ENCODE measurements at places on chromosomes 5 and 9. TPM values are rescaled to one million over a fixed set of nuclear protein-coding genes. Genes with fewer than 3 reads are reported as not detected.

DNA sequence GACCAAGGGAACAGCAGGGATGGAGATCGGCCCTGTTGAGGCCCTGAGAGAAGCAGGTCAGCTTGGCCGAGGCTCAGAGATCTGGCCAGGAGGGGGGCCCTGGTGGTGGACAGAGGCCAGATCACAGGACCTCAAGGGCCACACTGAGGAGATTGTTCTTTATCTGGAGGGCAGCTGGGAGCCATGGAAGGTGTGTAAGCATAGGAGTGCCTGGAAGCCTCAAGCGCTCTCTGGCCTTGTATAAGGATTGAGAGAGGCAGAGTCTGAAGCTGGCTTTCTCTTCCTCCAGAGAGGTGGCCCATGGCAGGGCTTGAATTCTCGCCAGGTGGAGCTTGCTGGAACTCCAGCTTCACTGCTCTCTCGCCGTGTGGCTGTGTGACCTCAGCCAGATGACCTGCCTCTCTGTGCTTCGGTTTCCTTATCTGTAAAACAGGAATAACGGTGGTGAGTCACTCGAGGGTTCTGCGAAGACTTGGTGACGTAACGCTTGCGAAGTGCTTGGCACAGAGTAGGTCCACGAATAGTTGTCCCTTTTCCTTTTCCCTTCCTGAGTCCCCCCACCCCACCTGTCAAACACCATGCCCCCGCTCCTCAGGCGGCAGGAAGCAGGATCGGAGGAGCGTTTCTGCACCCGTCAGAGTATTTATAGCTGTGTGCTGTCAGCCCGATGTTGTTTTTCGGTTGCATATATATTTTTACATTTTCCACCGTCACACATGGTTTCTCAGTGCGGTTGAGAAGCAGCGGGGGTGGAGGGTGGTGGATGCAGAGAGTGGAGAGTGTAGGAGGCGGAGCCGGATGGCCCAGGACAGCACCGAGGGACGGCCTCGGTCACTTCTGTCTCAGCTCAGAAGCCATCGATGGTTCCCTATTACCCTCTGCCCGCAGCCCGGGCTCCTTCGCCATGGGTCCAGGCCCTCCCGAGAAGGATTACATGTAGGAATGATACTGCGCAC is 17.0 kb upstream of the CRB2 start:
- H3K27ac ChIP-seq: no peak overlapping the region
- H3K27me3 ChIP-seq: no peaks in the 10 kb centered on the region
- no peak overlapping the region for H3K4me3 ChIP-seq
- peaks cover 5% of the 10 kb centered on the region for H3K4me1 ChIP-seq
- H3K36me3 ChIP-seq: no peaks in the 10 kb centered on the region
- DNase-seq: no peak

- H3K27me3 ChIP-seq: no peaks in the 10 kb centered on the region
- peaks cover 8% of the 10 kb centered on the region for H3K4me1 ChIP-seq
- H3K27ac ChIP-seq: no peak overlapping the region
- peaks cover 14% of the 10 kb centered on the region for H3K36me3 ChIP-seq
- no peak for DNase-seq
- no peak overlapping the region for H3K4me3 ChIP-seq
Observed at GRCh38 chr5:7410936-7411511, 15.1 kb downstream of the ADCY2 start.

DNA sequence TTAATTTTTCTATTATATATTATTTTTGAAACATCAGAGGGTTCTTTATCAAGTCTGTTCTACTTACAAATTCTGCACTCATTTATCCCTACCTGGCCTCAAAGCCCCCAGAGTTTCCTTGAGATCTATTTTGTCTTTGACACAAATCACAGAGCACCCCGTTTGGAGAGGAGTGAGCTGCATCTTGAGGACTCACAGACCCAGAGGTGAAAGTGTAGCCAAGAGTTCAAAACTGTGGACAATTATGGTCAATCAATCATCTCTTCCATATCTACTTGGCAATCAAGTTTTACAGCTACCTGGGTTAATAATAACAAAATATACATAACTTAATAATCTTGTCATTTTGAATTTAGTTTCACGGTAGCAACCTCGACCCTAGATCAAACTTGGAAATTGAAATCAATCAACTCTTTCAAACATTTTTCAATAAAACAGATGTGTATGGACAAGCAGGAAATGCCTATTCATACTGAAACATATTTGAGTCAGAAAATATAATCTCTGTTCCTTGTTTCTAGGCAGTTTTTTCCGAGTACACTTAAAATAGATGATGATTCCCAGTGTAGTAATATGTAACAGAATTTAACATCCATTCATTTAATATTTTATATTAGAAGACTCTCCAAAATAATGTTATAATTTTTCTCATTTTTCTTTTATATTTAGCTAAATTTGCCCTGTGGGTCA is 13.7 kb upstream of the SYK start:
- H3K36me3 ChIP-seq: no peaks in the 10 kb centered on the region
- H3K4me3 ChIP-seq: no peak overlapping the region
- H3K4me1 ChIP-seq: peaks cover 10% of the 10 kb centered on the region
- H3K27ac ChIP-seq: no peak overlapping the region
- H3K27me3 ChIP-seq: no peaks in the 10 kb centered on the region

Gene CHSY3
- 1.4 TPM for total RNA-seq

Gene NME5
- total RNA-seq: 0.89 TPM

- no peak overlapping the region for H3K27ac ChIP-seq
- peaks cover 31% of the 10 kb centered on the region for H3K4me1 ChIP-seq
- no peak overlapping the region for H3K4me3 ChIP-seq
- H3K36me3 ChIP-seq: no peaks in the 10 kb centered on the region
- DNase-seq: no peak
- H3K27me3 ChIP-seq: no peaks in the 10 kb centered on the region
Observed at GRCh38 chr9:133968966-133969617, 23.0 kb downstream of the VAV2 start.

Gene AGPAT2
- 31.6 TPM for total RNA-seq

Gene BARHL1
- not detected for total RNA-seq

Gene GNA14
- 3.2 TPM for total RNA-seq

DNA sequence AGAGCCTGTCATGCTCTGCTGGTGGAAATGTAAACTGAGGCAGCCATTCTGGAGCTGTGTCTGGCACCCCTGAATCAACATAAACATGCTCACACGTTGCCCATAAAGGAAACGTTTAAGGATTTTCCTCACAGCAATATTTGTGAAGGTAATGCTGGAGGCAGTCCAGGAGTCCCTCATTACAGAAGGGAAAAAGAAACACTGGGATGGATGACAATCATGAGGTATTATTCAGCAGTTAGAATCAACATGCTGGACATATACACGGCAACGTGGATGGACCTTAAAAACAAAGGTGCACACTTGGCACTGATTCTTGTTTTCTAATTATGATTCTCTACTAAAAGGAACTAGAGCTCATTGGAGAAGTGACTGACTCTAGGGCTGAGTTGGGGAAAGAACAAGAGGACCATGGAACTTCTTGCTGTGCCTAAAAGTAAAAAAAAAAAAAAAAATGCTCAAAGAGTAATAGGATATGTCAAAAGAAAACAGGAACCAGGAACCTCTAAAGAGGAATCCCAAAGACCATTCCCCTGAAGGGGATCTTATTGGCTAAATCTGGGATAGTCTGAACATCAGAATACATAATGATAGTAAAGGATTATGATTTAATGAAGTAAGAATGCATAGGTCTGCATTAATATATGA is 18.6 kb downstream of the B4GALT1 start:
- H3K27me3 ChIP-seq: no peaks in the 10 kb centered on the region
- H3K4me3 ChIP-seq: no peak overlapping the region
- no peaks in the 10 kb centered on the region for H3K36me3 ChIP-seq
- no peak for DNase-seq

DNA sequence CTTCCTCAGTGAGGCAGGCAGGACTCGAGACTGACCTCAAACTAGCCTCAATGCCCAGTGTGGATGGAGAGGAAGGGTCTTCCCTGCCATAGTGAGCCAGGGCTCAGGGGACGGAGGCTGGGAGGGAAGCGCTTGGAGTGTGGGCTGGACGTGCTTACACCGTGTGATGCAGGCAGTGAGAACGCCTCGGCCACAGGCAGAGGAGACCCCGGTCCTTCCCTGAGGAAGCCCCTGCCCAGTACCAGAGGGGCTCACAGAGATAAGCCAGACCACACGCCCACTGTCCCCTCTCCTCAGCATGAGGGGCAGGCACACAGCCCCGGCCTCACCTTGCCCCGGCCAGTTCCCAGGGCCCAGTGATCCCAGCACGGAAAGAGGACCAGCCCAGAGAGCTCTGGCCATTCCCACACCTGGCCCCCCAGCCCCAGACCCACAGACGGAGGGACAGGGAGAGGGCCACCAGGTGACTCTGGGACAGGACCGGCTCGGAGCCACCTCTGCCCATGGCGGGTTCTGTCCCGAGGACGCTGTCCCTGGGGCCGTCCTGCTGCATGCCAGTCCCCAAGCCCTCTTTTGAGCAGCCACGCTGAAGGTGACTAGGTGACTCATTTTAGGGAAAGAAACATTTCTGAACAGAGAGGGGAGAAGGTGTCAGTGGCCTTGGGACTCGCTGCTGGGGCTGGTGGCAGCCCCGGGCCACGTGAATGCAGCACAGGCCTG is 6.0 kb upstream of the NSMF start:
- H3K36me3 ChIP-seq: no peaks in the 10 kb centered on the region
- no peak for DNase-seq
- no peak overlapping the region for H3K27ac ChIP-seq
- peaks cover 14% of the 10 kb centered on the region for H3K27me3 ChIP-seq
- H3K4me1 ChIP-seq: peaks cover 9% of the 10 kb centered on the region
- no peak overlapping the region for H3K4me3 ChIP-seq

DNA sequence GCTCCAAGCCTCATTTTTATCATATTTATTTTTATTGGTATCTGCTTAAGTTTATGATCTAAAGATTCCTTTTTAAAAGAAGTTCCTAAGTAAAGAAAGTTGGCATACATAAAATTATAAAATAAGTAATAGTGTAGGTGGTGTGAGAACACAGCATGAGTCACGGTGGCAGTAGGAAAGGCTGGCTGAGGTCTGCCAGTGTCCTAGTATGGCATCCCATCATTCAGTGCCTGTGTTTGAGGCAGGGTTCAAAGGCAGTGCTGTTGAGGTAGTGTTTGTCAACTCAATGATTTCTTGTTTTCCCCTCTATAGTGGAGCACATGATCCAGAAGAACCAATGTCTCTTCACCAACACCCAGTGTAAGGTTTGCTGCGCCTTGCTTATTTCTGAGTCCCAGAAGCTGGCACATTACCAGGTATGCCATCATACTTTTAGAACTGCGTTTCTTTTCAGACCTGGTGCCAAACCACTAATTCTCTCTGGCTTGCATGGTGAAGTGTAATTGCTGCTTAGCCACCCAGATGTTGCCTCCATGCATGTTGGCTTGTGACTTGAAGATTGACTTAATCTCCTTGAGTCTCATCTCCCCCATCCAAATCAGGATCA is 18.4 kb downstream of the ZNF346 start:
- DNase-seq: no peak
- H3K36me3 ChIP-seq: peaks cover 31% of the 10 kb centered on the region
- no peaks in the 10 kb centered on the region for H3K27me3 ChIP-seq
- H3K27ac ChIP-seq: no peak overlapping the region
- H3K4me3 ChIP-seq: no peak overlapping the region
- H3K4me1 ChIP-seq: peaks cover 3% of the 10 kb centered on the region

DNA sequence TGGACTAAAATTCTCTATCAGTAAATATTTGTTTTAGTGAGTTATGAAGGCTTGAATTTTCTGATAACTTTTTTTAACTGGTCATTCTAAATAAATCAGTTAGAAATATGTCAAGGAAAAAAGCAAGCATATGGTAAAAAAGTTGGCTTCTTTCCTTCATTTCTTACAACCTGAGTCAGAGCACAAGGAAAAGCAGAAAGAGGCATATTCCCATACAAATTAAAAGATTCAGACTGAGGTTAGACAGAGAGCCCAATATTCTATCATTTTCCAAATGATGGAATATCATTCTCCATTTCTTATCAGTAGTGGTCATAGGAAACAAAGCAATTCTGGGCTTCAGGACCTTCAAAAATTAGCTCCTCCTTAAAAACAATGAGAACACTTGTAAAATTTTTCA is 732.1 kb downstream of the MAT2B start:
- no peak overlapping the region for H3K4me3 ChIP-seq
- no peaks in the 10 kb centered on the region for H3K4me1 ChIP-seq
- H3K27me3 ChIP-seq: no peaks in the 10 kb centered on the region

GRCh38 chr9:81424431-81424830 is 264.9 kb downstream of the TLE1 start:
- H3K27me3 ChIP-seq: no peaks in the 10 kb centered on the region
- no peak overlapping the region for H3K27ac ChIP-seq
- no peak for DNase-seq
- H3K4me1 ChIP-seq: no peaks in the 10 kb centered on the region

- no peaks in the 10 kb centered on the region for H3K4me1 ChIP-seq
- H3K36me3 ChIP-seq: no peaks in the 10 kb centered on the region
- DNase-seq: no peak
- H3K27ac ChIP-seq: no peak overlapping the region
- no peak overlapping the region for H3K4me3 ChIP-seq
- no peaks in the 10 kb centered on the region for H3K27me3 ChIP-seq
Observed at GRCh38 chr9:115039516-115040120, 78.3 kb downstream of the TNC start.

GRCh38 chr9:14531341-14532269 is 161.6 kb downstream of the ZDHHC21 start:
- no peaks in the 10 kb centered on the region for H3K36me3 ChIP-seq
- H3K27ac ChIP-seq: no peak overlapping the region
- no peaks in the 10 kb centered on the region for H3K27me3 ChIP-seq
- no peak overlapping the region for H3K4me3 ChIP-seq
- peaks cover 2% of the 10 kb centered on the region for H3K4me1 ChIP-seq

GRCh38 chr5:69035665-69036064 is 58.1 kb upstream of the SLC30A5 start:
- no peak for DNase-seq
- H3K36me3 ChIP-seq: no peaks in the 10 kb centered on the region
- H3K4me1 ChIP-seq: no peaks in the 10 kb centered on the region
- no peak overlapping the region for H3K27ac ChIP-seq

- no peaks in the 10 kb centered on the region for H3K27me3 ChIP-seq
- H3K27ac ChIP-seq: no peak overlapping the region
- no peak for DNase-seq
- no peak overlapping the region for H3K4me3 ChIP-seq
- H3K36me3 ChIP-seq: peaks cover 35% of the 10 kb centered on the region
- no peaks in the 10 kb centered on the region for H3K4me1 ChIP-seq
Observed at GRCh38 chr9:104802110-104802509, 38.2 kb downstream of the NIPSNAP3B start.

GRCh38 chr9:107548298-107549142 is 59.0 kb upstream of the KLF4 start:
- no peak overlapping the region for H3K27ac ChIP-seq
- H3K27me3 ChIP-seq: no peaks in the 10 kb centered on the region
- no peak overlapping the region for H3K4me3 ChIP-seq
- no peak for DNase-seq

Gene TAF11L12
- total RNA-seq: not detected

- no peaks in the 10 kb centered on the region for H3K36me3 ChIP-seq
- no peak for DNase-seq
- no peaks in the 10 kb centered on the region for H3K27me3 ChIP-seq
- no peak overlapping the region for H3K4me3 ChIP-seq
- H3K4me1 ChIP-seq: no peaks in the 10 kb centered on the region
Observed at GRCh38 chr5:170540271-170540670, 36.5 kb downstream of the KCNIP1 start.
